ENCODE measurements at places on chromosomes 2 and 18.

DNA sequence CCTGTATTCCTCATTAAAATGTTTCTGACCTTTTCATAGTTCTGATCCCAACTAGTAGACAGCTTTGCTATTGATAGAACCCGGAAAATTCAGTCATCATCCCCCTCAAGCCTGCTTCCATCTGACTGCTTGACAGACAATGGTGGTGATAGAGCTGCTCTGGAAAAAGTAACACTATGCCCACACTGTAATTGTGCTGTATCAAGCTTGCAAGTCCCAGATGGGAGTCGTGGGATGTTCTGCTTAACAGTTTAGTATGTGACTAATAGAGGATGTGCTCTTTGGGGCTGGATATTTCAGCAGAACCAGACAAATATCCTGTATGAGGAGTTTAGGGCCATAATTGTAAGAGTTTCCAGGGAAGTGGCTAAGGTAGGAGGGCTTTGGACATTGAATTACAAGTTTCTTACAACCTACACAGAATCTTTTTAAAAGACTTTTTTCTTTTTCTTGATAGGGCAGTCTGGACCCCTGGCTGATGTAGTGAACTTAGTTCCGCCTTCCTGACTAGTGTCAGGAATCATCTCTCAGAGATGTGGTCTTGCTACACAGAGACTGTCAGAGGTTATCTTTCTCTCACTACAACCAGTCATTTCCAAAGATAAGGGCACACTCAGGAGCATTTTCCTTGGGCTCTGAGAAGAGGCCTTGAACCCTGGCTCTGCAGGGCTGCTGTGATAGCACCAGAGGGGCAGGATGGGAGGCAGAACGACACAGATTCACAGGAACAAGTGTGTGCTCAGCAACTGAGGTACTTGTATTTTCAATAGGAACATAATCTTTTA is 158.0 kb upstream of the RBMS1 start:
- DNase-seq, result no peak

GRCh38 chr2:71831193-71831577 is 316.5 kb downstream of the CYP26B1 start:
- DNase-seq, result no peak

- no peak for DNase-seq
Observed at GRCh38 chr2:237754626-237755248, 43.8 kb upstream of the RBM44 start.

- no peak for DNase-seq
Observed at GRCh38 chr2:202669841-202670240, 35.1 kb downstream of the FAM117B start.

DNA sequence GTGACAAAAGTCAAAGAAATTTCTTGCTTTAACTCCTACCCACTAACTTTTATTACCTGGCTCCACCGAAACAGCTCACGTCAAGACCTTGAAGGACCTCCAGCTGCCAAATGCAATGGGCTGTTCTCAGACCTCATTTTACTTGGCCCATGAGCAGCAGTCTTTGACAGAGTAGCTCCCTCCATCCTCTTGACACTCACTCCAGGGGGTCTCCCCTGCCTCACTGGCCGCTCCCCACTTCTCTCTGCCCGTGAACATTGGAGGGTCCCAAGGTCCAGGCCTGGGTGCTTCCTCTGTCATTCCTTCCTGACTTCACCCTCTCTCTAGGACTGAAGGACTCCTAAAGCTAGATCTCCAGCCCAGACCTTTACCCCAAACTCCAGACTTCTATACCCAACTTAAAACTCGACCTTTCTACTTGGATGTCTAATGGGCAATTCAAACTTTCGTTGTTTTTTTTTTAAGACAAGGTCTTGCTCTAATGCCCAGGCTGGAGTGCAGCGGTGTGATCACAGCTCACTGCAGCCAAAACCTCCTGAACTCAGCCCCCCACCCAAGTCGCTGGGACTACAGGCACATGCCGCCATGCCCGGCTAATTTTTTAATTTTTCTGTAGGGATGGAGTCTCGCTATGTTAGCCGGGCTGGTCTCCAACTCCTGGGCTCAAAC is 92.9 kb upstream of the ST3GAL5 start:
- DNase-seq, result no peak

- no peak for DNase-seq
Observed at GRCh38 chr2:187988348-187988747, 303.3 kb upstream of the GULP1 start.
